RCC 7860 (cell line): ENCODE measurements at places on chromosomes 16 and 17.
A peak's percentile ranks its signal among the peaks of the same experiment; 100 is the strongest.

DNA sequence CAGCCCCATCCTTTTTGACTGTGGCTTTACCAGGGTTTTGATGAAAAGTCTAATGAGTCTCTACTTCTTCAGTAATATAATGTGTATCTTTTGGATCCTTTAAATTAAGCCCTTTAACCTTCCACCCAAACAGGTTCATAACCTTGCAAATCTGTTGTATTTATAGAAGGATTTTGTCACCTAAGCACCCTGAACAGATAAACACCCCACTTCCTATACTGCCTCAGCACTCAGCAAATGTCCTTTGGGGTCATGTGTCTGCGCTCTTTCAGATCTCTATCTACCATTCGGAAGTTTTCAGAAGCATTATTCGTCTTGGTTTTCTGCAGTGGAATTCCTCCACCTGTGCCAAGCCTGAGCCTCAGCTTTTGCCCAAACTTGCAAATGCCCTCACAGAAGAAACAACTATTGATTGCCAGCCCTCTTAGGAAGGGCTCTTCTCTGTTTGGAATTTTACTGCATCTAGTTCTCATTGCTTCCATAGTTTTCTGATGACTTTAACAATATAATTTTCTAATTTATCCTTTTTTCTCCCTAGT, 214.8 kb upstream of the KCNJ16 start:
- no peak for DNase-seq

DNA sequence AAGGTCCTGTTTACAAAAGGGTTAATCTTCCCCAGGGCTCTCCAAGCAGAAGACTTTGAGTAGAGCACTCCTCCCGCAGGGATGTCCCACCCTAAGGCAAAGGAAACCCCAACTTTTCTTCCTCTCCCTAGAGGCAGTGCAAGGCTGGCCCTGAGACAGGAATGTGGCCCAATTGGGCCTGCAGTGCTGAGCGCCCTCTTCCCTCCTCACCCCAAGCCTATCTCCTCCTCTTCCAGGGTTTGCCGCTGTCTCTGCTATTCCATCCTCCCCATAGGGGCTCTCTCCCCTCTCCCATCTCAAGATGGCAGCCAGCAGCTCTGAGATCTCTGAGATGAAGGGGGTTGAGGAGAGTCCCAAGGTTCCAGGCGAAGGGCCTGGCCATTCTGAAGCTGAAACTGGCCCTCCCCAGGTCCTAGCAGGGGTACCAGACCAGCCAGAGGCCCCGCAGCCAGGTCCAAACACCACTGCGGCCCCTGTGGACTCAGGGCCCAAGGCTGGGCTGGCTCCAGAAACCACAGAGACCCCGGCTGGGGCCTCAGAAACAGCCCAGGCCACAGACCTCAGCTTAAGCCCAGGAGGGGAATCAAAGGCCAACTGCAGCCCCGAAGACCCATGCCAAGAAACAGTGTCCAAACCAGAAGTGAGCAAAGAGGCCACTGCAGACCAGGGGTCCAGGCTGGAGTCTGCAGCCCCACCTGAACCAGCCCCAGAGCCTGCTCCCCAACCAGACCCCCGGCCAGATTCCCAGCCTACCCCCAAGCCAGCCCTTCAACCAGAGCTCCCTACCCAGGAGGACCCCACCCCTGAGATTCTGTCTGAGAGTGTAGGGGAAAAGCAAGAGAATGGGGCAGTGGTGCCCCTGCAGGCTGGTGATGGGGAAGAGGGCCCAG, 1.0 kb downstream of the PRRT2 start:
- DNase-seq: no peak

DNA sequence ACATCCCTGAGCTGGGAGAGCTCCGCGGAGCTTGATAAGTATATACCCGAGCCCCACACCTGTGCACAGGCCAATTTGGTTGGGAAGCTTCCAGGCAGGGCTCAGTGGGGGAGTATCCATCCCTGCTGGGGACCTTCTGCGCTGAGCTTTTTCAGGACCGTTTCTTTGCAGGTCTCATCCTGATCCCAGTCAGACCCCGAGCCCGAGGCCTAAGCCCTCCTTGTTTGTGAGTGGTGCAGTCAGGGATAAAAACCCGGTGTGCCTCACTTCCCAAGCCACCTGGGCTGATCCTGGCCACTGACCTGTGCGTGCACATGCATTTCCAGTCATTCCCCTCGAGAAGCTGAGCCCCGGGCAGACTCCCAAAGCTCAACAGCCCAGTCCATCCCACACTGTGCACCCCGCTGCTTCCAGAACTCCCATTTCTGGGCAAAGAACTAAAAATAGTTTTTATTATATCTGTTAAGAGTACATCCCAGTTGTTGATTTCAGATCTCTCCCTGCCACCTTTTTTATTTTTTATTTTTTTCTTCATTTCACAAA, 27.3 kb upstream of the NAT9 start:
- no peak for DNase-seq

- DNase-seq: no peak
Observed at GRCh38 chr16:81668243-81669097, 110.6 kb upstream of the PLCG2 start.

DNA sequence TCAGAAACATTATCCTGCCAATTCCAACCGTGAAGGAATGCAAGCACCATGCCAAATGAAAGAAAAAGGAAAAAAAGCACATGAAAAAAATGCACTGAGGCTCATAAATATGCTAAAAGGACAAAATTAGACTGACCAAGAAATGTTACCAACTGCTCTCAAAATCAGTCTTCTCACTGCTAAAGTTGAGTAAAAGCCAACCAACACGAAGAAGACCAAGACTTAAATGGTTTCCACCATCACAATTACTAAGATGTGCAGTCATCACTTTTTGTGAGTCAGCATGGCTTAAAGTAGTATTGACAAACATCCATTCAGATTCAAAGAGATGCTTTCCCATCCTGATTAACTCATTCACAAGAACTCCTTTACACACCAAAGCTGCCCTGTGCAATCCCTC, 16.4 kb downstream of the CDYL2 start:
- DNase-seq: no peak

DNA sequence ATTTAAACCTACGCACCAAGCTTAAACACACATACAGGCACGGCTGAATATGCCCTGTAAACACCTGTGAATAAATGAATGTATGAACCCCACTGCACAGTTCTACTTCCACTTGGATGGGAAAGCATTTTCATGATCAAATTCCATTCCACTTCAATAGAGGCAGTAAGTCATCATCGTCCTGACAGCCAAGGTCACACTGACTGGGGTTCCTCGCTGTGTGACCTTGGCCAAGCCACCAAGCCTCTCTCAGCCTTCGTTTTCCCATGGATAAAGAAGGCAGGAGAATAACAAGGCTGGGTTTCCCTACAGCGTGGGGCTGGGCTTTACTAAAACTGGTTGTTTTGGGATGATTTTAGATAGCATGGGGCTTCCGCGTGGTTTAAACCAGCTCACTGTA, 82.8 kb downstream of the TBC1D16 start:
- no peak for DNase-seq

- DNase-seq: no peak
Observed at GRCh38 chr17:17944242-17944641, 28.0 kb downstream of the TOM1L2 start.

- DNase-seq: peak; percentile 30
Observed at GRCh38 chr16:85227946-85228862, 115.9 kb upstream of the CIBAR2 start.

GRCh38 chr16:8588682-8589056, 1.6 kb downstream of the TMEM114 start:
- DNase-seq: no peak

DNA sequence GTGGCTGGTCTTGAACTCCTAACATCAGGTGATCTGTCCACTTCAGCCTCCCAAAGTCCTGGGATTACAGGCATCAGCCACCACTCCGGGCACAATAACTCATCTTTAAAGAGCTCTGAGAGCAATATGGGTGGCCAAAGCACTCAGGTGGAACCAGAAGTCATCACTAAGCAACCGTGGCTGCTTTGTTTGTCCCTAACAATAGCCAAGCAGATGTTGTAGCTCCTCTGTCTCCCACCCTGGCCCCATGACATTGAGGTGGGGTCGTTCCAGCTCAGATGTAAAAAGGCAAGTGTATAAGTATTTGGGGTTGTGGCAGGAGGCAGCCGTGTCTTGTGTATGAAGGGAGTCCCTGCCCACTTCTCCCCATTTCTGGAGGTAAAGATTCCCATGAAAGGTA, 3.7 kb upstream of the SCIMP start:
- no peak for DNase-seq

GRCh38 chr16:30567160-30567990, 4.1 kb downstream of the ZNF688 start:
- DNase-seq: peak; percentile 82

DNA sequence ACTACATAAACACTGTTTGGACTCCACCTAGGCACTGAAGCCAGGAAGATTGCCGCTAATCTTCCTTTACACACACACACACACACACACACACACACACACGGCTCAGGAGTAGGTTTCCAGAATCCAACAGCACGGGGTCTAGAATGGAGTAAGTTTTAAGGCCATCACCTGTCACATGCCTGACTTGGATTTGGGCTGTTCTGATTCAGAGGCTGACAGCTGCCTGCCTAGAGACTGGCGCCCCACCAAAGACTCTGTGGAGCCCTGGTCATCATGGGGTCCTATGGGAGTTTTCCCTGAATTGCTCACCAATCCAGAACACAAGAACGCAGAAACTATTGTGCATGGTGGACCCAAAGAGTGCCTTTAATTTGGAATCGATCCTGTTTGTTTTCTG, 10.9 kb downstream of the CDRT4 start:
- no peak for DNase-seq

DNA sequence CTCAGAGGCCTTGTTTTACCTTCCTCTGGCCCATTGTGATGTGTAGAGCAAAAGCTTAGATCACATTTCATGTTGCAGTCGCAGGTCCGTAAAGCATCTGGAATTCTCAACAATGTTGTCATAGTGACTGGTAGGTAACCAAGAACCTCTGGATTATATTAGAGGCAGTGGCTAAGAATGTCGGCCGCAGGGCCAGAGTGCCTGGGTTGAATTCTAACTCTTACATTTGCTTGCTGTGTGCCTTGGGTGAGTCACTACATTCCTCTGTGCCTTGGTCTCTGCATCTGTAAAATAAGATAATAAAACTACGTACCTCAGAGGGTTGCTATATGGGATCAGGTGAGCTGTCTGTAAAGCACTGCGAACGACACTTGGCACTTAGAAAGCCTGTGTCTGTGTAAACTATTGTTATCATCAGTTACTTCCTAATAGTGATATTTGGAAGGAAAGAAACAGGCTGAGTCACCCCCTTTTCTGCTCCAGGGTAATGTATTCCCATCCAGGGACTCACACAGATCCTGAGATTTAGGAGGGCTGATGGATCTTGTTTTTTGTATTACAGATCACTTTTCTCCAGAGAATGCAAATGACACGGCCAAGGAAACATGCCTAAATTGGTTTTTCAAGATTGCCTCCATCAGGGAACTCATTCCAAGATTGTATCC, 52.2 kb downstream of the VPS35L start:
- DNase-seq: no peak

GRCh38 chr17:13310858-13311257, 290.9 kb downstream of the HS3ST3A1 start:
- DNase-seq: no peak
